ENCODE measurements at places on chromosomes 11 and 22.

- no peak for DNase-seq
Measured at GRCh38 chr11:43124272-43124935, 187.4 kb upstream of the API5 start.

DNA sequence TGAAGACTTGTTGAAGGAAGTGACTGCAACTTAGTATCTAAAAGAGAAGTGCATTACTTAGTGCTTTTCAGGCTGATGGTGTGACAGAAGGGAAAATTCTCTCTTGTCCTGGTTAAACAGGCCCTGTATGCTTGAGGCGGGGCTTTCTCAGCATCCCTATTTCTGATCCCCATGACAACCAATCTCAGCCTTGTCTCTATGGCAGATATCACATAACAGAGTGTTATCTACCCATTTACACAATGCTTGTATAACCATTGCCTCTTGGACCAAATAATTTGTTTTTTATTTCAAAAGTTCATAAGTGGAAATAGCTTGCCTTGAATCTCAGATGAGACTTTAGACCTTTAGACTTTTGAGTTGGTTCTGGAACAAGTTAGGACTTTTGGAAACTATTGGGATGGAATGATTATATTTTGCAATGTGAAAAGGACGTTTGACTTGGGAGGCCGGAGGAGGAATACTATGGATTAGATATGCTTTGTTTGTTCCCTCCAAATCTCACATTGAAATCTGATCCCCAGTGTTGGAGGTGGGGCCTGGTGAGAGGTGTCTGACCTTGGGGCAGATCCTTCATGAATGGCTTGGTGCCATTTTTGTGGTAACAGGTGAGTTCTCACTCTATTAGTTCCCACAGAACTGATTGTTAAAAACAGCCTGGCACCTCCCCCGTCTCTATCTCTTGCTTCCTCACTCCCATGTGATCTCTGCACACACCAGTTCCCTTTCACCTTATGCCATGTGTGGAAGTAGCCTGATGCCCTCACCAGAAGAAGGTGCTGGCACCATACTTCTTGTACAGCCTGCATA, 3.1 kb upstream of the GLYAT start:
- DNase-seq: no peak

GRCh38 chr22:35183917-35184316, 73.4 kb upstream of the HMGXB4 start:
- no peak for DNase-seq

GRCh38 chr22:28783786-28784671, 11.5 kb downstream of the CCDC117 start:
- DNase-seq: no peak

- no peak for DNase-seq
Measured at GRCh38 chr22:36874736-36875135, 13.9 kb downstream of the NCF4 start.

DNA sequence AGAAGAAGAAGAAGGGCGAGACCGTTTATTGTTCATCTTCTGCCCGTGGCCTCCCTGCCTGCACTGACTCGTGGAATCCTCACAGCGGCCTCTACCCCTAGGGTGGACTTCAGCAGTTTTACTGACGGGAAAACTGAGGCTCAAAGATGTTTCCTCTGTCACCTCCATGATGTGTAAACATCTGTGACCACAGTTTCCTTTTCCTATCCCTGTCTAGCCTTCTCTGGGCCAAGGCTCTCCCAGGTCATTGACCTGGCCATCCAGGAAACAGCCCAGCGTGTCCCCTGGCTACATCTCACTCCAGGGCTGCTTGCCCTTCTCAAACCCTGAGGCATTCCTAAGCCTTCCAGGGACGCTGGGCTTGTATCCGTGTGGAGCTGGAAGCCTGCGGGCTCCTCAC, 49.0 kb upstream of the GCAT start:
- no peak for DNase-seq

DNA sequence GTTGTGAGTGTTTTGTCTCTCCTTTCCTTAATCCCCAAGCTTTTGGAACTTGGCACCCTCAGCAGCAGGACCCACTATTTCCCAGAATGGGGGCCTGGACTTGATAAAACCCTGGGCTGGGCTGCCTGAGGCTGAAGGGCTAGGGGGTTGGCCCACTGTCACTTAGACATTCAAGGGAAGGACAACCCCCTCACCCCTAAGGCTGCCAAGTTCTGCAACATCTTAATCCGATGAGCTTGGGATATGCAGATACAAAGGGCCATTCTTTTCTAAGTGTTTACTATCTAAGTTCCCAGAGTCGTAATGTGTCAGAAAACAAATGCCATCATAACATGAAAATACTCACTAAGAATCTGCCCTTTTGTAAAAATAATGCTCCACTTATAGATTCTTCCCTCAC, 42.9 kb downstream of the IRAG1 start:
- no peak for DNase-seq

DNA sequence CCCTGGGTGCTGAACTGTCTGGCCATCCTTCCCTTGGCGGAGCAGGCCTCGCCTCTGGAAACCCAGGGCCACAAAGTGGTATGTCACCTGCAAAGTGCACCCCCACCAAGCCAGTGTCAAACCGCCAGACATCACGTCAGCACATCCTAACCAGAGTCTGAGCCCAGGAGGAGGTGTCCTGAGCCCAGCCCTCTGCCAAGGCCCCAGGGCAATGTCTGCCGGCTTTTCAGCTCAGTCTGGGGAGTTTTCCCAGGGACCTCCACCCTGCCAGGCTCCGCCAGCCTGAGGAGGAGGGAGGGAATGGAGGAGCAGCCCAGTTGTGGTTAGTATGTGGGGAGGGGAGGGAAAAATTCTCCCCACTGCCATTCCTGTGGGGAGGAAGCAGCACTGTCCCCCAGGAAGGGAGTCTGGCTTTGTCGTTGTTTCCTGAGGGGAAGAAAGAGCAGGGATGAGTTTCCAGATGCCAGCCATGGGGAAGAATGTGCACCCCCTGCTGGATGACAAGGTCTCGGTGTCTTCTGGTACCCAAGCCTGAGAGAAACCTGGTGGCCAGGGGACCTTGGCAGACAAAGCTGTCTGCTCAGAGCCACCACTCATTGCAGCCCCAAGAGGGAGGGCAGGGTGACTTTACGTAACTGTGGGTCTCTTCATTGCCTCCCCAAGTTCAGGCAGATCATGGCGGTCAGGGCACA, 81.4 kb upstream of the CD82 start:
- DNase-seq: no peak

GRCh38 chr11:9838229-9838628, 174.4 kb downstream of the SWAP70 start:
- no peak for DNase-seq

GRCh38 chr11:130449310-130449990, 1.0 kb downstream of the ADAMTS15 start:
- no peak for DNase-seq

DNA sequence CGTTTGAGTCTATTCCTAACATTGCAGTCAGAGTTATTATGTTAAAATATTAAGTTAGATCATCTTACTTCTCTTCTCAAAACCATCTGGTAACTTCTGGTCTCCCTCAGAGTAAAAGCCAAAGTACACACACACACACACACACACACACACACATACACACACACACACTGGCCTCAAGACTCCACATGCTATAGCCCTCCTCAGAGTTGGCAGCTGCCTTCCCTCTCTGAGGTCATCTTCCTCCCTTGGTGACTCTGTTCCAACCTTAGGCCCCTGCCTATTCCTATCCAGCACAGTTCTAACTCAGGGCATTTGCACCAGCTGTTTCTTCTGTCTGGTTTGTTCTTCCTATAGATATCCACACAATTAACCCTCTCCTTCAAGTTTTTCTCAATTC, 272.0 kb upstream of the SESN3 start:
- no peak for DNase-seq

- no peak for DNase-seq
Measured at GRCh38 chr11:17601256-17601671, 54.2 kb downstream of the OTOG start.

- DNase-seq: no peak
Measured at GRCh38 chr11:68955607-68955958, 25.2 kb downstream of the MRGPRD start.

GRCh38 chr11:44797886-44798606, 71.3 kb downstream of the TSPAN18 start:
- no peak for DNase-seq

DNA sequence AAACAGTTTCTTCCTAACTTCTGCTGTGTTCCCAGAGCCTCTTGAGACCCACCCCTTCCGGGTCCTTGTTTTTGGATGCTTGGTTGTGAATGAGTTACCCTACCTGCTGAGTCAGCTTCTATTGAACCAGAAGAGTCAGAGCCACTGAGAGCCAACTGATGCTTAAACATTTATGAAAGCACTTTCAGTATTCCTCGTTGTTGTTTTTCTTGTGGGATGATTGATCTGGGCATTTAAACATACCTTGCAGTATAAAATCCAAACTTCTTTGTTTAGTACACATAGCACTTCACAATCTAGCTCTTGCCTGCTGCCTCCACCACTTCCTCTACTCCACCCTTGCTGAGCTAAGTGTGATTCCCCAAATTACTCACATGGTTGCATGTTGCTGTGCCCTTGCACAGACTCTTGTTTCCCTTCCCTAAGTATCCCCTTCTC, 5.5 kb downstream of the PRSS23 start:
- DNase-seq: no peak

DNA sequence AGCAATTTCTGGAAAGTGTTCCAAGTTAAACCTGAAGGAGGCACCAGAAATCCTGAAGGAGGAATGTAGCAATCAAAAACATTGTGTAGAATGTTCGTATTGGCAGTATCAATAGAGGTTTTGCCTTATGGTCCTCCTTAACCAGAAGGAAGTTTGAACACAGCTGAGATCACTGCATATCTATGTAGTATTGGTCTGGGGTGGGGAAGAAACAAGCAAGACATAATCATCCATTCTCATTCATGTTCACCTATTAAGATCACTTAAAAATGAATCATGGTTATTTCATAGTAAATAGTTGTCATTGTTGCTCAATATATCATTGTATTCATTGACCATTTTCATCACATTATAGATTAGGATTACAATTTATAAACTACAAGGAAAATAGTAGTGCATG, 160.5 kb downstream of the DDX10 start:
- no peak for DNase-seq

DNA sequence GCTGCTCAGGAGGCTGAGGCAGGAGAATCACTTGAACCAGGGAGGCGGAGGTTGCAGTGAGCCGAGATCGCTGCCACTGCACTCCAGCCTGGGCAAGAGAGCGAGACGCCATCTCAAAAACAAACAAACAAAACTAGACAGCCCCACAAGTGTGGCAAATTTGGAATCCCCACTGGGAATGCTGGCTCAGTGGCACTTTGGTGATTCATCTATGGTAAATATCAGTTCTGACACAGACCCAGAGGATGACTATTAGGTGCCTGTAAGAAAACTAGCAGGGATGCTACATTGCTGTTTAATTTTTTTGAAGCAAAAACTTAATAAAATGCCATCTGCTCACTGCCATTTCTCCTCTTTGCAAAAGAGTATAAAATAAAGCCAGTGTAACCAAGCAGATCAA, 107.9 kb downstream of the NAT10 start:
- no peak for DNase-seq

GRCh38 chr11:120547811-120548681, 36.5 kb downstream of the GRIK4 start:
- no peak for DNase-seq

GRCh38 chr11:131746201-131746600, 375.8 kb downstream of the NTM start:
- DNase-seq: no peak

- DNase-seq: no peak
Measured at GRCh38 chr11:76824980-76825725, 35.6 kb upstream of the ACER3 start.

DNA sequence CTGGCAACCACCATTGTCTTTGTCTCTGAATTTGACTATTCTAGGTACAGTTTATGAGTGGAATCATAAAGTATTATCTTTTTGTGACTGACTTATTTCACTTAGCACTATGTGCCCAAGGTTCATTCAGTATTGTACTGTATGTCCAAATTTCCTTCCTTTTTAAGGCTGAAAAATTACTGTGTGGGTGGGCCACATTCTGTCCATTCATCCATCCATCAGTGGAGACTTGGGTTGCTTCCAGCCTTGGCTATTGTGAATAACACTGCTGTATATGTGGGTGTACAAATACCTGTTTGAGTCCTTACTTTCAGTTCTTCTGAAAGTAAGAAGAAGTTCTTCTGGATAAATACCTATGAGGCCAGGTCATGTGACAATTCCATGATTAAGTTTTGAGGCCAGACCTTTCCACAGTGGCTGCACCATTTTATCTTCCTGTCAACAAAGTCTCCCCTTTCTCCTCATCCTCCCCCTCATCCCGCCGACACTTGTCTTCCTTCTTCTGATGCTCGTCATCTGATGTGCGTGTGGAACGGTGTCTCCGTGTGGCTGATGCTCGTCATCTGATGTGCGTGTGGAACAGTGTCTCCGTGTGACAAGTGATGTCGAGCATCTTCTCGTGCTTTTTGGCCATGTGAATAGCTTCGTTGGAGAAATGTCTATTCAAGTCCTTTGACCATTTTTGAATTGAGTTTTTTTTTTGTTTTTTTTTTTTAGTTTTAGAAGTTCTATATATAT, 49.5 kb downstream of the SBF1 start:
- no peak for DNase-seq

- DNase-seq: no peak
Measured at GRCh38 chr11:104713401-104713800, 184.9 kb downstream of the CASP12 start.

GRCh38 chr11:73757598-73757997, 3.3 kb downstream of the RAB6A start:
- no peak for DNase-seq

- DNase-seq: peak; percentile 38
Measured at GRCh38 chr11:47186700-47187695, 764 bp upstream of the PACSIN3 start.

DNA sequence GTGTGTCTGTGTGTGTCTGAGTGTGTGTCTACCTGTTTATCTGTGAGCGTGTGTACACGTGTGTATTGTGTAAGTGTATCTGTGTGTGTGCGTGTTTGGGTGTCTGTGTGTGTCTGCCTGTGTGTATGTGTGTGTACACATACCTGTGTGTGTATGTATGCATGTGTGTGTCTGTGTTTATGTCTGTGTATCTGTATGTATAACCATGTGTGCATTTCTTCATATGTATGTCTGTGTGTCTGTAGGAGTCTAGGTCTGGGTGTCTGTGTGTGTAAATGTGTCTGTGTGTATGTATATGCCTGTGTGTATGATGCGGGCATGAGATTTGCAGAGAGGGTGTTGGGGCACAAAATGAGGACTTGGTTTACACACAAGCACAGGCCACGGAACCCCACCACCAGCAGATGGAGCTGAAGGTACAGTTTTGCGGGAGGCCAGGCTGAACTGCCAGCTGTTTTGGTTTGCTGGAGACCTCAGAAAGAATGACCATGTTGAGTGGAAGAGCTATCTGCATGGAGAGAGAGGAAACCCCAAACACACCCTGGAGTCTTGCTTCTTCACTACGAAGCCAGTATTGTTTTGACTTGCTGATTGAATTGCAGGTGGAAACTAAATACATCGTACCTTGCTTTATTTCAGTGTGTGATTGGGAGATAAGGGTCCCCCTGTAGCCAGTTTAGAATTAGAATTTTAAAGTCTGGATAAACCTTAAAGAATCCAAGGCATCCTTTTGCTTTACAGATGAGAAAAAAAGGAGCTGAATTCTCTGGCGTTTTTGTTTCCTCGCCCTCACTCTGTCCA, 497.2 kb downstream of the NTM start:
- DNase-seq: no peak

- DNase-seq: no peak
Measured at GRCh38 chr11:131925829-131926228, 555.4 kb downstream of the NTM start.
